ENCODE measurements at places on chromosomes 7 and 10. TPM values are rescaled to one million over a fixed set of nuclear protein-coding genes. Genes with fewer than 3 reads are reported as not detected.
A peak's percentile ranks its signal among the peaks of the same experiment; 100 is the strongest.

DNA sequence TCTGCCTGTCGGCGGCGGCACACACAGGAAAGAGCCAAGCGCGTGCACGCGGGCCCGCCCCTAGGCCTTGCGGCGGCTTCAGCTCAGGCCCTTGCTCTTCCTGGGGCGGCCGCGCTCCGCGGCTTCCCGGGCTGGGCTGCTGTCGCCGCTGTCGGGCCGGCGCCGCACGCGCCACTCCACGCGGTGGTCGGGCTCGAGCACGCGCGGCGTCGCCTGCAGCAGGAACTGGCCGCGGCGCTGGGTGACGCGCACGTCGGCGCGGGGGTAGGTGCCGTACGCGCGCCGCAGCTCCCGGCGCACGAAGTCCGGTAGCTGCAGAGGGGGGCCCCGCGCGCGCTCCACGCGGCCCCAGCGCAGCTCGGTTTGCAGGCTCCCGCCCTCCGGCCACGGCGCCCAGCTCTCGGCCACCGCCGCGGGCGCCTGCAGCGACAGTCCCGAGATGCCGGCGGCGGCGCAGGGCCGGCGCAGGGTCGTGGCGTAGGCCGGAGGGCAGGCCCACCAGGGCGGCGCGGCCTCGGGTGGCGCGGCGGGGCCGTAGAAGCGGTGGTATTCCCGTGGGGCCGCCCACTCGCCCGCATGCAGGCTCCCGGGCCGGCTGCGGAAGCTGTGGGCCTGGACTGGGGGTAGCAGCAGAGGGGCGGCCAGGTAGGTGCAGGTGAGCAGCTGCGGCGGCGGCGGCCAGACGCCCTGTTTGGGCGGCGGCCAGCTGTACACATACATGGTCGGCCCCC lies 804 bp downstream of the C10orf95 start:
- peak; percentile 82 for DNase-seq
- no peaks in the 10 kb centered on the region for H3K27me3 ChIP-seq
- peaks cover 20% of the 10 kb centered on the region for H3K4me1 ChIP-seq
- peak overlapping the region; percentile 55 for H3K27ac ChIP-seq
- peaks cover 5% of the 10 kb centered on the region for H3K36me3 ChIP-seq

DNA sequence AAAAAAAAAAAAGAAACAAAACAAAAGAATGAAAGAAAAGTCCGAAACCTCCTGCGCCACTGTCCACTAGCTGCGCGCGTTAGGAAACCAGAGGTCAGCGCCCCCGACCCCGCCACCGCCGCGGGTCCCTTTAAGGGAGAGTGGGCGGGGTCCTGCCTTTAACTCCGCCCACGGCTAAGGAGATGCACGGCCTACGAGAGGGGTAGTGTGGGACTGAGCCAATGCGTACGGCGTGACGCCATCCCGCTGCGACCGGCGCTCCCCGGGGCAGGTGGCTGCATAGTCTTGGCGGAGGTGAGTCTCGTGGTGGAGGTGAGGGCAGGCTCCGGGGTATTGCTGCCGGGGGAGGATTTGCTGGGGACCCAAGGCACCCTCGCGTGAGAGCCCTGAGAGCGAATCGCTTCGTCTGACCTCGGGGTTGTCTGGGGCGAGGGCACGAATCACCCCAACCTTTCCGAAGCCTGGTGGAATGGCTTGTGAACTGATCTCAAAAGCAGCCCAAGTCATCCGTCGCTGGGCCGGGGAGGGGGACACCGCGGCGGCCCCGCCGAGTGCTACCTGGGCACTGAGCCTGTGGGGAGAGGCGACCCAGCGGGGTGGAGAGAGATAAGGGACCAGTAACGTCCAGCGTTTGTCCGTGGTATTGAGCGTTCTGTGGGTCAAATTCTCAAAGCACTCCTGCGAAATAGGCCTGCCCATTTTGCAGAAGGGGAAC lies at the start of gene MRPS17:
Gene MRPS17, plus strand, starts transcription at position 241 of the 715 bp plus-strand sequence. CDS start 1,319 bp downstream, outside the sequence.
- no peaks in the 10 kb centered on the region for H3K27me3 ChIP-seq
- DNase-seq = peak; percentile 90
- peaks cover 17% of the 10 kb centered on the region for H3K36me3 ChIP-seq
- peak within 1 kb of the TSS; percentile 49 for H3K27ac ChIP-seq
- H3K4me1 ChIP-seq = no peaks in the 10 kb centered on the region

DNA sequence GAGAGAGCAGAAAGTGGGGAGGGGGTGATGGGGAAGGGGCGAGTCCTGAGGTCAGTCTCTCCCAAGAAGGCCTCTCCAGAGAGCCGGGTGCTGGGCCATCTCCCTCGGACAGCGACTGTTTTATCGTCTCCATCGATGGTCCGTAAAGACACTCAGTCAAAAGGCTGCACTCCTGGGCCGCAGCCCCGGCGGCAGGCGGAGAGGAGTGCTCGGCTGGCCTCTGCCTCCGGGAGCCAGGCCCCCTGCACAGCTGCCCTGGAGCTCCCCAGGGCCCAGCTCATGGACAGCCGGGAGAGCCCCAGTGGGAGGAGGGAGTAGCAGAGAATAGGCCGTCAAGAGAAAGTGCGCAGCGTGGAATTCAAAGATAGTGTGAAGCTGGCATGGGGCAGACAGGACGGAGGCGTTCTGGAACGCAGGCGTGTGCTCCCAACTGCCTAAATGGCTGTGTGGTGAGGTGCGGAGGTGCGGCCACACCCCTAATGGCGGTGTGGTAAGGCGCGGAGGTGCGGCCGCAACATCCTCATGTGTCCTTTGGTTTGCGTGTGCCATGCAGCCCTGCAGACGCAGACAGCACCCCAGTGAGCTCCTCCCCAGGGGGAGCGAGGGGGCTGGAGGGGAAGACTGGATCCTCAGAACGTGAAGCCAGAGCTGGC lies 477.5 kb upstream of the FOXK1 start:
- H3K4me1 ChIP-seq = no peaks in the 10 kb centered on the region
- no peak overlapping the region for H3K27ac ChIP-seq
- H3K36me3 ChIP-seq = no peaks in the 10 kb centered on the region

DNA sequence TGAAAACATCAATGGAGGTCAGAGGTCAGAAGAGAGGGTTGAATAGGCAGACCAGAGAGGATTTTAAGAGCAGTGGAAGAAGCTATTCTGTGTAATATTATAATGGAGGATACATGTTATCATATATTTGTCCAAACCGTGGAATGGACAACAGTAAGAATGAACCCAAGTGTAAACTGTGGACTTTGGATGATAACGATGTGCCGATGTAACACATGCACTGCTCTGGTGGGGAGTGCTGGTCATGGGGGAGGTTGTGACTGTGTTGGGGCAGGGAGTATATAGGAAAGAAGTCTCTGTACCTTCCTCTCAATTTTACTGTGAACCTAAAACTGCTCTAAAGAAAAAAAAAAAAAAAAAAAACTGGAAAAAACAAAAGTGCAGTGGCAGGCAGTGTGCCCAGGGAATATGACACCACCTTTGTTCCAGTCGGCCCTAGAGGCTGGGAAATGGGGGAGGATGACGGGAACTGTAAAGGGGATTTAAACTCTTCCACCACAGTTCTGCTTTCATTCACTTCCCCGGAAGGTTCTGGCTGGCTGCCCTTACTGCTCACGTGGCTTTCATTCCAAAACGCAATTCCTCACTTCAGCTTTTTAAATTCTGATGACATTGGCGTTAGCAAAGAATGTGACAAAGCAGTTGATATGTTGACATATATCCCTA lies 113.7 kb upstream of the ANKRD1 start:
- H3K27ac ChIP-seq = no peak overlapping the region
- no peak overlapping the region for H3K4me3 ChIP-seq
- 0 out of 2 replicates have a peak, but pooled peaks cover 5% of the 10 kb centered on the region for H3K4me1 ChIP-seq
- peak; percentile 25 for DNase-seq

The RASA4 gene
- 15.8 TPM for total RNA-seq

- peaks cover 32% of the 10 kb centered on the region for H3K4me1 ChIP-seq
- no peaks in the 10 kb centered on the region for H3K36me3 ChIP-seq
- peak; percentile 93 for DNase-seq
- peak overlapping the region; percentile 92 for H3K27ac ChIP-seq
Observed at GRCh38 chr10:72292223-72292691, 18.5 kb downstream of the DDIT4 start.

The OIT3 gene
- total RNA-seq = not detected

The SPDYE1 gene
- not detected for total RNA-seq

The HMX2 gene
- total RNA-seq = not detected

GRCh38 chr7:133079296-133079695 lies 2.6 kb downstream of the CHCHD3 start:
- H3K27ac ChIP-seq = no peak overlapping the region
- no peak for DNase-seq
- no peaks in the 10 kb centered on the region for H3K4me1 ChIP-seq
- no peaks in the 10 kb centered on the region for H3K27me3 ChIP-seq

Data from PC-3 (cell line).